ENCODE measurements at places on chromosomes 4 and X.

DNA sequence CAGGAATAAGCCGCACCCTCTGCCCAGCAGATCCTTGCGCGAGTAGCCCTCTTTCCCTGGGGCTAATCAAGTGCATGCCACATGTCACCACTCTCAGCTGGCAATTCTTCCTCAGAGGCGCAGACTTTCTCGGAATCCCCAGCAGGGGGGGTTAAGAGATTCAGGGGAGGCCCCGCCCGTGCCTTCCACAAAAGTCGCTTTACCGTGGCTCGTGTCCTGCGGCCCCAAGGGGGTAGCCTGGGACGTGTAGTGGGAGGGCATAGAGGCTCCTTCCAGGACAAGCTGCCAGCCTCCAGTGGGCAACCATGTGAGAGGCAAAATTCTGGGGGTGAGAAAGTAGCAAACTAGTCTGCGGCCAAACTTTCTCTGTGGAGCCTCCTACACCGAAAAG is 652 bp downstream of the SRPX start:
- peak; percentile 73 for DNase-seq

DNA sequence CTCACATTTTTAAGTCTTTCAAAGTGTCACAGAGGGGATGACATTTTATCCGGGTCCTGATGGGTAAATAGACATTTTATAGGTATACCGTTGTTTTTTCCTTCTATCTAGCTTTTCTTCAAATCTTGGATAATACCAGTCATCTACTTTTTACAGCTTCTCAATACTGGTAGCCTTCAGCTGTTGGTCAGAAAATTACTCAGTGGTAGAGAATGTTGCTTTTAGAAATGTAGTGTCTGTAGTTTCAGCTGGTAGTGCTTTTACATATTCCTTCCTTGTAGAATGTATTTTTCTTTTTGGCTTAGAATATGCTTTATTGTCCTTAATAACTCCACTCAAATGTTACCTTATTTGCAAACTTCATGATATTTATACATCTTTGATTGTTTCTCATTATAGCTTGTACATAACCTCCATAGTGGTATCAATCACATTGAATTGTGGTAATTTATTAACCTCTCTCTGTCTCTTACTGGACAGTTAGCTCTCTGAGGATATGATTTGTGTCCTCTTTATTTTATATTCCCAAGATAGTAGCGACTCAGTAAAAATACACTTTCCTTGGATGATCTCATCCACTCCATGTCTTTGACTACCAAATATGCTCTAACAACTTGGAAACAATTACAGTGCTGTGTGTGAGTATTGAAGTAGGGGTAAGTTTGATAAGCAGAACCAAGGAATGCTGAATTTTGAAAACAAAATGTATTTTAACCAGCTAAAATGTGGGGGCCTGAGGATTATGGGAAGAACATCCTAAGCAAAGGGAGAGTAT is 53.8 kb downstream of the RAP1GDS1 start:
- DNase-seq = peak; percentile 15

DNA sequence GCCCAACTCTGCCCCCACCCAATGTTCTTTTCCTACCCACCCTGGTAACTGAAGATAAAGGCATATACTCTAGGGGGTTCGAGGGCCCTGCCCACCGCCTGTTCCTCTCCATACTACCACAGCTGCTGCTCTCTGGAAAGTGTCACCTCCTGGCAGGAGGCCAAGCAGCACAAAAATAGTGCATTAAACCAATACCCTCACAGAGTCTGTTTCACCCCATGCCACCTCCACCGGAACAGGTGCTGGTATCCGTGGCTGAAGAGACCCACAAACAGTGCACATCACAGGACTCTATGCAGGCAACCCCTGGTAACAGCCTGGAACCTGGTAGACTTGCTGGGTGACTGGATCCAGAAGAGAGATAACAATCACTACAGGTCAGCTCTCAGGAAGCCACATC is 85.1 kb upstream of the CTSO start:
- no peak for DNase-seq

GRCh38 chr4:15913631-15913970 is 24.9 kb downstream of the FGFBP1 start:
- DNase-seq = peak; percentile 66

GRCh38 chr4:186917136-186917535 is 193.5 kb upstream of the FAT1 start:
- DNase-seq = no peak

GRCh38 chr4:26081795-26082498 is 167.9 kb downstream of the SMIM20 start:
- peak; percentile 79 for DNase-seq

DNA sequence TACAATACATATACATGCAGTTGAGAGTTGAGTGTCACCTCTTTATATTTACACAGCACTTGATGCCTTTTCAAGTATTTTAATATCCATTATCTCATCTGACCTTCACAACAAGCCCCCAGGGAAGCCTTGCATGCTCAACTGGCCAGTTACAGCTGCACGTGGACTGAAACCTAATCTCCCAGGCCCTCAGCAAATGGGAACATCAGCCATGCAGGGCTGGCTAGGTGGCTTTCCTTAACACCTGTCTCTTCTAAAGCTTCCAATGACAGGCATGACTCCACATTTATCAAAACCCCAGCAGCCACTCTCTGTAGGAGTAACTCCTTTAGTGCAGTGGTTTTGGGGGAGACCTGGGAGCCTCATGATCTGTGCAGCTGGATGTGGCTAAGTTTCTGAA is 56.4 kb downstream of the PHKA2 start:
- DNase-seq = no peak

DNA sequence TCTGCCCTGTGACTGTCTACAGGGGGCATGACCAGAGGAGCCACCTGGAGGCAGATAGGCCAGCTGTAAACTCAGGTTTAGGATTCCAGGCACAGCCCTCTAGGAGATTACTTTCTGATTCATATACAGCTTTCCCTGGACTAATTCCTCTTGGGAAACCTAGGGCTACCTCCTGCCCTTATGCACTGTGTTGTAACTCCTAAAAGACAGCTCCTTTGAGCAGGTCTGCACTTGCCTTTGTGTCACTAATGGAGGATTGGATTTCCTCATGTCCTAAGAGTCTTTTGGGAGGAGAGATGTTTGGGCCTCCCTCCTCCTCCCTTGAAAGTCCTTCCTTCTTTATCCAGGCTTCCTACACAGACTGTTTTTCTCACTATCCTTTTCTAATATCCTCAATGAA is 202.0 kb downstream of the PCDH19 start:
- no peak for DNase-seq

- peak; percentile 95 for DNase-seq
These were observed 10.3 kb downstream of the PKD2 start for GRCh38 chr4:88017516-88018297.

GRCh38 chrX:139025816-139026215 is 314.3 kb upstream of the FGF13 start:
- DNase-seq = no peak

DNA sequence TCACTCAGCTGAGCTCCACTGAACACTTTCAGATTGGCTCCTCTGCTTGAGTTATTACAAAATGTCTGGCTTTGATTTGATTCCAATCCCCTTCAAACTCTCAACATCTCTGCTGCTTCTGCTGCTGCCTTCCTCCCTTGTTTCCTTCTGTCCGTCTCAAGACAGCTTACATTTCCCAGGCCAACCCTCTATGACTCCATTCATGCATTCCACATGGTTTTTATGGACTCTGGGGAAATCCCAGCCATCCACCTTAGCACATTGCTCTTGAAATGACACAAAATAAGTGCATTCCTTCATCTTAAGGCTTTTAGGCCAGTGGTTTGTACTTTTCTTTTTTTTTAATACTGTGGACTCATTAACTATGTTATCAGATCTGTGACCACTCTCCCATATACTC is 68.5 kb upstream of the TMEM164 start:
- peak; percentile 29 for DNase-seq

GRCh38 chr4:71974681-71975080 is 57.1 kb upstream of the NPFFR2 start:
- DNase-seq = peak; percentile 73
